Esophagus squamous epithelium (tissue), 5 donors: ENCODE measurements at places on chromosomes 5 and 9.

DNA sequence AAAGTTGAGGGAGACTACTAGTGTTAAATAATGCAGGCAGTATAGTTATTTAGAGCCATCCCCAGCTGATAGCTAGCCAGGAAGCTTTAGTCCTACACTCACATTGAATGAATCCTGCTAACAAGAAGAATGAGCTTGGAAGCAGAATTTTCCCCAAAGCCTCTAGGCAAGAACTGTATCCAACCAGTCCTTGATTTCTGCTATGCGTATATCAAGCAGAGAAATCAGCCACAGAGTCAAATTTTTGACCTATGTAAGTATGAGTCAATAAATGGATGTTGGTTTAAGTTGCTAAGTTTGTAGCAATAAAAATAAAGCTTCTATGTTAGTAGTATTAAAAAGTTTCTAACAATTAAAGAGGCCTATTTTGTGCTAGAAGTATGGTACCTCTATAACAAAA, 672.1 kb upstream of the CHD1 start:
- DNase-seq, result no peak

GRCh38 chr5:1176473-1177391, 24.7 kb upstream of the SLC6A19 start:
- DNase-seq, result no peak

DNA sequence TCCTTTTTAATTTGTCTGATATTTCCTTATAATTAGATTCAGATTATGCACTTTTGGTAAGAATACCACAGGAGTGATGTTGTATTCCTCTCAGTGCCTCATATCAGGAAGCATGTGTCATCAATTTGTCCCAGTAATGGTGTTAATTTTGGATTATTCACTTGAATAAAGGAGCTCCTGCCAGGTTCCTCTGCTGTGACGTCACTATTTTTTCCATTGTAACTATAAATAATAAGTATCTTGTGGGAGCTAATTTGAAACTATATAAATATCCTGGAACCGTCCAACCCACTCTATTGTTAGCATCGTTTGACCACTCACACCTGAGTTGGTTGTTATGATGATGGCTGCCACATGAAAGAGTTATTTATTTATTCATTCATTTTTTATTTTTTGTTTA, 107.9 kb downstream of the INVS start:
- no peak for DNase-seq

GRCh38 chr5:121862801-121863200, 11.1 kb downstream of the FTMT start:
- DNase-seq, result no peak

DNA sequence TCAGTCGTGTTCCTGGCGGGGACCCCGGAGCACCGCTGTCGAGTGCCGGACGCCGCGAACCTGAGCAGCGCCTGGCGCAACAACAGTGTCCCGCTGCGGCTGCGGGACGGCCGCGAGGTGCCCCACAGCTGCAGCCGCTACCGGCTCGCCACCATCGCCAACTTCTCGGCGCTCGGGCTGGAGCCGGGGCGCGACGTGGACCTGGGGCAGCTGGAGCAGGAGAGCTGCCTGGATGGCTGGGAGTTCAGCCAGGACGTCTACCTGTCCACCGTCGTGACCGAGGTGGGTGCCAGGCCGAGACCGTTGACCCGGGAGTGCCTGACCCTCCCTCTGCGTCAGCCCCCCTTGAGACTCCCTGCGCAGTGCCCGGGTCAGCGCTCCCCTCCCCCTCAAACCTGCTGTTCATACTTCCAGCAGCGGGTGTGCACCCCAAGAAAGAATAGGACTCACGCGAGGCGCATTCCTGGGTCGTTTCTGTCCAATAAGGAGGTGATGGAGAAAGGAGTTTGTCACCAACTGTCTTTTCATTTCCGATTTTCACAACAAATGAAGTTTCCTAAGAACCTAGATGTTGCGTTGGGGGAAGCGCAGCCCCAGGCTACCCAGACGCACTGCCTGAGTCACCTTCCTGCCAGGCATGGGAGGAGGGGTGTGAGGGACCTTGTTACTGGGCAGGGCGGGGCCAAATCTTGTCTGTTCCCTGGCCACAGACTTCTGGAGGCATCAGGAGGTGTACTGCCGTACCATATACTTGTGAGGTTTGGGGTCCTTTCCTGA, 722 bp downstream of the SLC22A4 start:
- DNase-seq, result peak; percentile 15

- DNase-seq, result no peak
These were observed 162.7 kb upstream of the S1PR3 start for GRCh38 chr9:88828492-88828974.

GRCh38 chr9:134488331-134489280, 153.0 kb upstream of the COL5A1 start:
- no peak for DNase-seq

- DNase-seq, result no peak
These were observed 19.5 kb downstream of the IRX2 start for GRCh38 chr5:2732004-2732403.

GRCh38 chr5:113242481-113243348, 192.1 kb downstream of the TSSK1B start:
- DNase-seq, result no peak

DNA sequence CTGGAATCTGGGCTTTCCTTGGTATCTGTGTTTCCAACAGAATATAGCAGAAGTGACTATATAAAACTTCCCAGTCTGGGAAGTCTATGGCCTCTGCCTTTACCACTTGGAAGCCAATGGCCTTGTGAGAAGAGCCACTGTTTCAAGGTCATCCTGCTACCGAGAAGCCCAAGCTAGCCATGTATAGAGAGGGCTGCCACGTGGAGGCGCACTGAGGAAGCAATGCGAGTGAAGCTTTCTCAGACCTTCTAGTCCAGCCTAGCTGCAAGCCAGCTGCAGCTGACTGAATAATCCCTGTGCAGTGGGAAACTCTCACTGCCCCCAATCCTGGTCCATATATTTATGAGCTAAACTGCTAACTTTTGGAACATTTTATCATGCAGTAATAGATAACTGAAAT, 661.8 kb upstream of the RIOK2 start:
- DNase-seq, result no peak

GRCh38 chr5:169126481-169127021, 174.4 kb downstream of the SLIT3 start:
- no peak for DNase-seq

DNA sequence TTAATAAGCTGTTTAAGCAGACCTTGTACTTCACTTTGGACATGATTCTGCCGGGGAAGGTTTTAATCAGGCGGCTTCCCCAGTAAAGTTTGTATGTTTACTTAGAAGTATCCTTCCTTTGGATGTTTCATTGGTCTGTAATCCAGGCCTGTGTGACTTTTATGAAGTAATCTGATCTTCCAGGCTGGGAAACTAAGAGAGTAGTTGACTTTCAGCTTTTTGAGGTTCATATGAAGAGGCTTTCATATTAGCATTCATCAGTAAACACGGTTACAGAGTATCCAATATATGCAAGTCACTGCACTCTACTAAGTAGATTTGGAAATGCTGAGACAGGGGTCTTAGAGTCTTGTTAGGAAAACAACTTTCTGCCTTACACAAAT, 1.1 kb downstream of the DNAJC21 start:
- no peak for DNase-seq

DNA sequence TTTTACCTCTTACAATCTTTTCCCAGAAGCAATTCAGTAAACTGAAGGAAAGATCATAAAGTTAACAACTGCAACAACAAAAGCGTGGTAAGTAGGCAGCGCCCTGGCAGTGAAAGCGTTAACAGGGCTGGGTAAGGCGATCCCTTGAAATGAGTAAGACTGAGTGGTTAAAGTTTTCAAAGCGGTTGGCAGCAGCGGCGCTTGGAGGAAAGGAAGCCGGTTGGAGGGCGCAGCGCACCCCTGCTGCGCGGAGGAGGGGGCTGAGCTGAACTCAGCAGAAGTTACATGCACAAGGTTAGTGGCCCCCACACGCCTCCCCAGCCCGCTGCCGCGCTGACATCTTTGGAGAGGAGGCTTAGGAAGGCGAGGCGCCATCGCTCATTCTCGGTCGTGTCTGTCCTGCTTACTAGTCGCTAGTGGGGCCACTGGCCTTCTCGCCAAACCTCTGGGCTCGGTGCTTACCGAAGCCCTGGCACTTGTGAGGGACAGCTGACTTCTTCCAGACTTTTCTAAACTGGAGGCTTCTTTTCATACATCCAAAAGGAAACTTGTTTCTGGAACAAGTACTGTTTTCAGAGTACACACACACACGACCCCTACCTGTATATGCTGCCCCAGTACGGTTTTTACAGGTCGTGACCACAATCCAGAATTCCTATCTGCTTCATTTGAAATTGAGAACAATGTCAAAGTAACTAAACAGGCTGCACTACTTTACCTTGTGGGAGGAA, at the start of gene SH3RF2:
SH3RF2 (plus strand) TSS at position 178 of the 731 bp plus-strand sequence. CDS start 1,351 bp downstream, outside the sequence.
- no peak for DNase-seq
